NCI-H774 (cell line): ENCODE measurements at places on chromosomes 4 and X.
A peak's percentile ranks its signal among the peaks of the same experiment; 100 is the strongest.

GRCh38 chr4:108049406-108049805, 59.7 kb downstream of the HADH start:
- no peak for DNase-seq

GRCh38 chr4:17597517-17597916, 16.9 kb upstream of the MED28 start:
- no peak for DNase-seq

DNA sequence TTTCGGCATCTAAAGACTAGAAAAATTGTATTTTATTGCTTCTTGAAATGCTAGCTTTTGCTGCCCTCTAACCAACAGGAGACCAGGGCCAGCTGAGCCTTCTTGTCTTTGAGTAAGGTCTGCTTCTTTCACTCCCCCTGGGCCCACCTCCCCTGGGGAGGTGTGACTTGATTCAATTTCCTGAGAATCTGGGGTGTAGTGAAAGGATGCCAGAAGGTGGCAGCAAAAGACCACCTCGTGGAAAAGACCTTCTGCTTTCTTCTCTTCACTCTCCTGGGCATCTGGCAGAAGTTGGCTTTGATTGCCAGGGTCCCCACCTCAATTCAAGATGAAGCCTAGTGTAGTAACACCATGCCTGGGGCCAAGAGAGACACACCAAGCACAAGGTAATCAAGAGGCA, 96.5 kb upstream of the MAOA start:
- DNase-seq = peak; percentile 20

DNA sequence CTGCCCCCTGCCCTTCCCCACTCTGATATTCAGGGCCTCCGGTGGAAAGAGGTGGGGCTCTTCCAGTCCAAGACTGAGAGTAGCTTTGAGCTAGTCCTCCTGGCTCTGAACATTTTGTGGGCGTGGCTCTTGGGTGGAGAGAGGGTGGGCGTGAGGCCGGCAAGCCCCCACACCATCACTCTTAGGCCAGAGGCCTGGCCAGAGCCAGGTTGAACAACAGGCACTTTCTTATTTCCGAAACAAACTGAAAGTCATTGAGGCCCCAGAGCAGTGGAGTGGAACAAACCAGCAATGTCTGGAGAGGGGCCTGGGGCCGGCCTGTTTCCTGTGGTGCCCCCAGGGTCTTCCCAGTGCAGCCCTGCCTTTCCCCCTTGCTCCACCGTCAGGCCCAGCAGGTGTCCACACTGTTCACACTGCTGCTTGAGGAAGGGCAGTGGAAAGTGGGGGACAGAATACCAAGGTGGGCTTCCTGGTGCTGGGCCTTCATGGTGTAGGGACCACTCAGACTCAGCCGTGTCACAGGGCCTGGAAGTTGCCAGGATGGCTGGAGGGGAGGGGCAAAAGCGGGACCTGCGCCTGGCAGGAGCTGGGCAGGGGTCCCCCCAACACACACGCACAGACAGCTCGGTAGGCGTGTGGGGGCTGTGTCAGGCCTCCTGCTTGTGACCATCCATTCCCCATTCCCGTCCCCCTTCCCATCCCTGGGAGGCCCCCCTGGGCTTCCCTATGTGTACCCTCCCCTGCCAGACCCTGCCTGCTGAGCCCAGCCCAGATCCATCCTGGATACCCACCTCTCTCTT, 2.9 kb downstream of the ADRA2C start:
- no peak for DNase-seq

DNA sequence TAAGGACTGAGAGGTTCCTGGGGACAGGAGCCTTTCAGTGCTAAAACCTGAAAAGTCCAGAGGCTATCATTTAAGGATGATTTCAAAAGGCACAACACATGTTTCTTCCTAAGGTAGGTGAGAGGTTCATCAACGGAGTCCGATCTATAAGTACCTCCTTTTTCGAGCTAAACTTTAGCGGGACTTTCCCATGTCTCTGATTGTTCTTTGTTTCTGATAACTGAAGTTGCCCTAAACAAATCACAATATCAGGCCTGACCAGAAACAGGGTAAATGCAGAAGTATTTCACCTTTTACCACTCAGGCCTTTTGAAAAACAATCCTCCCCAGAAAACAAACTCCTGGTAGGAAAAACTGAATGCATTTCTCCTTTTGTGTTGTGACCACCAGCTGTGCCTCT, 17.6 kb downstream of the PIR start:
- DNase-seq = no peak

- DNase-seq = no peak
These were observed 52.8 kb upstream of the CCSER1 start for GRCh38 chr4:90074322-90074886.

DNA sequence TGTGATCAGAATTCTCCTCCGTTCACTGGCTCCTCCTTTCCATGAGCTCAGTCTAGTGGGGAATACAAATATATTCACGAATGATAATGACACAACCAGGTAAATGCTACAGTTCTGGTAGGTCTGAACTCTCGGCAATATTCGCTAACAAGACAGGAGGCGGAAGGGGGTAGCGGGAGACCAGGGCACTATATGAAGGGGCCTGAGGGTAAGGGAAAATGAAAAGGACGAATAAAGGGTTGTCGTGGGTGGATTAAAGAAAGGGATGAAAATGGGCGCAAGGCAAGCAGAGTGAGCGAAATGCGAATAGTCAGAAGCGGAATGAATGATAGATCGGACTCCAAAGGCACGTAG, 743 bp downstream of the NKAP start:
- no peak for DNase-seq

DNA sequence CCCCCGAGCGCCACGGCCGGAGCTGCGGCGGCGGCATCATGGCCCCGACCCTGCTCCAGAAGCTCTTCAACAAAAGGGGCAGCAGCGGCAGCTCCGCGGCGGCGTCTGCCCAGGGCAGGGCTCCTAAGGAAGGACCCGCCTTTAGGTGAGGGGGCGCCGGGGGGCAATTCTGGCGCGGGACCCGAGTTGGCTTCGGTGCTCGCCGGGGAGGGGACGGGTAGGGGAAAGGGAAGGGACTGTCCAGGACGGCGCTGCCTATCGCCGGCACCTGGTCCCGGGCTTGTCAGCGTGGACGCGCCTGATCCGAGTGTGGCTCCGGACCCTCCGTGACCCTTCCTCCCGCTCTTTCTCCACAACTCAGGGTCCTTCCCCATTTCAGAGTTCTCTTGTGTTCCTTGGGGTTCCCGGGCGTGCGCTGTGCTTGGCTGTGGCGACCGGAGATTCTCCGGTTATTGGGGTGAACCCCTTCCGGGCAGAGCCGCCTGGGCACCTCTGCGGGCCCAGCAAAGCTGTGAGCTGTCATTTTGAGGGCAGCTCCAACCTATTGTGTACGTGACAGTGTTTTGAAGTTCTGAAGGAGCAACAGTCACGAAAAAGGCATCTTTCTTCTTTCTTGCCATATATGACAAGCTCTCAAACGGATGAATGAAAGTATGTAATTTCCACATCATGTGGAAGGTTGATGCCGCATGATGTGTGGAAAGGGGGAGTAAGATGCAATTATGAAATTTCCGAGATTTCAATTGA, 522 bp downstream of the FNIP2 start:
- no peak for DNase-seq
